RKO (cell line): ENCODE measurements at places on chromosomes 11 and 22.

DNA sequence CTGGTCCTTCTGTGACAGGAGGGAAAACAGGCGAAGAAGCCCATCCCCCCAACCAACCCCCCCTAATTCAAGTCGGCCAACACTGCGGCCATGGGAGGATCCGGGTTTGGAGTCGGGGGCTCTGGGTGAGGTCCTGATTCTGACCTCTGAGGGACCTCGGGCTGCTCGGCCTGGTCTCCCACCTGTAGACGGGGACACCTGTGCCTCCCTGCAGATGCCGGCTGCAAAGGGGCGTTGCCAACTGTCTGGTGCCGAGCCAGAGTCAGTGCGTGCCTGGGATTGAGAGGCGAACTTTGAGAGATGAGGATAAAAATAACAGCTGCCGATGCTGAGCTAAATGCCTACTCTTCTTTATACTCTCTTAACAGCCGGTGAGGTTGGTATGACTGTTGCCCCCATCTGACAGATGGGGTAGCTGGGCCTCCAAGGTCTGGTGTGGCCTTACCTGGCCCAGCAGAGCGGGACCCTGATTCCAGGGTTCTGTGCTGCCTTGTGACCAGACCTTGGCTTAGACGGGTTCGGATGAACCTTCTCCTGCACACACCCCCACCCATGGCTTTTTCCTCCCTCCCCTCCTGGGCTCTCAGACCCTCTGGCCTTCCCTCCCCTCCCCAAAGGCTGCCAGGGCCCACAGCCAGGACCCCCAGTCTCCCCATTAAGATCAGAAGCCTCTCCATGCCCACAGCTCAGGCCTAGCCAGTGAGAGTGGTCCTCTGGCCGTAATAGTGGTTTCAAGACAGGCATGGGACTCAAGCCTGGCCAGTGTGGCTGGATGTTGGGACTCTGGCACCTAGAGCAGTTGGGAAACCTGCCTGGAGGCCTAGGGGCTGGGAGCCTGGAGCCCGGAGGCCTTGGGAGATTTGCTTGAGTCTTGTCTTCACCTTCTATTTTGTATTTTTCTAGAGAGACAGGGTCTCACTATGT is 41.7 kb downstream of the KCNJ4 start:
- DNase-seq: no peak

GRCh38 chr11:88363004-88363403 is 25.5 kb upstream of the CTSC start:
- no peak for DNase-seq

DNA sequence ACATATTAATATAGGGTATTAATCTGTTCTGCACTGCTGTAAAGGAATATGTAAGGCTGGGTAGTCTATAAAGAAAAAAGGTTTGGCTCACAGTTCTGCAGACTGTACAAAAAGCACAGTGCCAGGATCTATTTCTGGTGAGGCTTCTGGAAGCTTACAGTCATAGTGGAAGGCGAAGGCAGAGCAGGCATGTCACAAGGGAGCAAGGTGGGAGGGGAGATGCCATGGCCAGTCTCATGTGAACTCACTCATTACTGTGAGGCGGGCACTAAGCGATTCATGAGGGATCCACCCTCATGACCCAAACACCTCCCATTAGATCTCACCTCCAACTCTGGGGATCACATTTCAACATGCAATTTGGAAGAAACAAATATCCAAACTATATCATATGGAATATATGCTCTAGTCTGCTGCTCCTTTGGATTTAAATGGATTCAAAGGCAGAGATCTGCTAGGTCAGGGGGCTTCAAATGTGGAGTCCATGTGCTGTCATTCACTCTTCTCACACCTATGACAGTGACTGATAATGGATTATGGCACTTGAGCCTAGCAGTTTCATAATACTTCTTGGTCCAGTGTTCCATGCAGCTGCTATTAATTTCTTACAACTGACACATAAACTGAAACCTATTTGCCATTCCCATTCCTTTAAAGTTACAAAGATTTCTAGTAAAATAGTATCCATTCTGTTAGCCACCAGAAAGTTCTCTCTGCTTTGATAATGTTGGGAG is 146.0 kb downstream of the ATG16L2 start:
- DNase-seq: no peak

DNA sequence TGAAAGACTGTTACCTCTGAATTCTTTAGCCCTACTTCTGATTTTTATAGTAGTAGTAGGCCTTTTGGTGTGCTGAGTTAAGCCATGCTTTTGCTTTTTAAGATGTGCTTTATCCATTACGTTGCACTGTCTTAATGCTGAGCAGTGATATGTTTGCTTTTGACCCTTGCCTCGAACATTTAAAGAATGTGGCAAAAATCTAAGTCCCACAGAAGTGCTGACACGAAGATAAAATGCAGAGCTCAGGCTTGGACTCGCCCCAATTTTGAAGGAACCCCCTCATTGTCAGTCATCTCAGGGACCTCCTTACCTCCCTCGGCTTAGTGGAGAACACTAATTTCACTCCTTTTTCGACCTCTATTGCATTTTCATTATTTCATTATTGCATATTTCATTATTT is 272.9 kb downstream of the DDX10 start:
- DNase-seq: no peak

- no peak for DNase-seq
Measured at GRCh38 chr11:11351042-11351586, 1.9 kb downstream of the CSNK2A3 start.

DNA sequence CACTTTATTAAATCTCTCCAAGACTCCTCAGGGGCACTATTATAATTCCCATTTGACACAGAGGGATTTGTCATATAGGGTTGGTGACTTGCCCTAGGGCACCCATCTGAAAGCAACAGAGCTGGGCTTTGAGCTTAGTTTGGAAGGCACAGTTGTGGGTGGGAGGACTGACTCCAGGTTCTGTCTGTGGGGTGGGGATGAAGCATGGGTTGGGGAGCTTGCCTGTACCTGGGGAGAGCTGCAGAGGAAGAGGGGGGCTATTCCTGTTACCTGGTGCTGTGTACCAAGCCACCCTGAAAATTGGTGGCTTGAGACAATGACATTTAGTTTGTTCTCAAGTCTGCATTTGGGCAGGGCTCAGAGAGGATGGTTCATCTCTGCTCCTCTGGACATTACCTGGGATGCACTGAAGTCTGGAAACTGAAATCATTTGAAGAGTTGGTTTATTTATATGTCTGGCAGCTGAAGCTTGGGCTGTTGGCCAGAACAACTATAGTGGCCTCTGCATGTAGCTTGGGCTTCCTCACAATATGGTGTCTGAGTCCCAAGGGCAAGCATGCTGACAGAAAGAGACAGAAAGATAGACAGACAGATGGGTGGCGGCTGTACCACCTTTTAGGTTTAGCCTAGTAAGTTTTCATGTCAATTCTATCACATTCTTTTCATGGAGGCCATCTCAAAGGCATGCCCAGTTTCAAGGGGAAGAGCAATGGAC is 44.9 kb downstream of the LRRC32 start:
- DNase-seq: no peak

DNA sequence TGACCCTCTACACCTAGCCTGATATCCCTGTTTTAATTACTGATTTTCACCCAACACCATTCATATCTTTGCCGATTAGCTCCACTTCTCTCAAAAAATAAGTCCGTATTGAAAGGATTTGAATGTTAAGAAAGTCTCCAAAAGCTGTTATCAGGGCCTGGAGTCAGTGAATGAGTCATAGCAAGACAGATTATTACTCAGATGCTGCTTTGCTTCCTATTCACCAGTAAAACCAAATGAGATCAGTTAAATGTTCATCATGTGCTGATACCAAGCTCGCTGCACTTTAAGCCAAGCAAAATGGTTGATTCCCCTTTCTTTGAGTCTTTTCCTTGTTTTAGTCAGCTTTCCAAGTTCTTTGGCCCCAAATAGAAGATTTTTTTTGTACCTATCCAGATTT is 228.4 kb downstream of the FAT3 start:
- peak; percentile 29 for DNase-seq

DNA sequence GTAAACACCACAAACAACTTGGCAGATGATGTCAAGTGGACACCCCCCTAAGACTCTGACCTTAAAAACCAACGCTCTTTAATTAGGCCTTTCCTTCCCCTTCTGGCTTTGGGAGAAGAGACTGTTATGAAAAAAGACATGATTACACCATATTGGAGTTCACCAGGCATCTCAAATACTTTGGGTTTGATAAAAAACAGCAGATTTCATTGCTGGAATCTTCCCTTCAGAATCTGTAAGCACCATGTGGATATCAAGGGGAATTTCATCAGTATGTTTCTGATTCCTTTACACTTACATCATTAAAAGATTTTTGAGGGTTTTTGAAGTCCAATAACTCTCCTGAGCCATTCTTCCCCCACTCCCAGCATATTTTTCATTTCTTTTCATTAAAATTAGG is 85.6 kb downstream of the KIRREL3 start:
- no peak for DNase-seq

DNA sequence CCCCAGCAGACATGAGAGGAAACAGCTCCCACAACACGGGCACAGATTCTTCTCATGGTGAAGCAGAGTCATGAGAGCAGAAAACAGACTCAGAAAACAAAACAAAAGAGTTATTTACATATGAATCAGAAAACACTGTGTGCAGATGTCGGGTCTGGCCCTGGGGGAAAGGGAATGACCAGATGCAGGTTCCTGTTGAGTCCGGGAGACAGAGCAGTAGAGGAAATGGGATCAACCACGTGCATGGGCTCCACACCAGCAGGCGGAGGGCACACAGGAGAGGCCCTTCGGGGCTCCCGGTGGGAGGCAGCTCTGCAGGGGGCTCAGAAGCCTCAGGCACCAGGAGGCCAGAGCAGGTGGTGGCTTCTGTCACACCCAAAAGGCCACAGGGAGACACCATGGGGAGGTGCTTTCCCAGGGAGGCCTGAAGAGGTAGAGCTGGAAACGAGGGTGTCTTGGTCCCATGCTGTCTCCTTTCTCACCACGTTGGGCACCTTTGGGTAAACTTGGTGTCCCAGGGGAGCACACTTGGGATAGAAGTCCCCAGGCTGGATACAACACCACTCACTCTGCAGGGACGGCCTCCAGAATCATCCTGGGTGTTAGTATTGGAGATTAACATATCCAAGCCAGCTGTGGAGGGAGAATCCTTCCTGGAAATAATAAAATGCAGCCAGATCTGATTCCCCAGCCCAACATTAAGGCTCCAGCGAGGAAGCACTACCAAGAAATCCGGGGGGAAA is 764.7 kb downstream of the BRD1 start:
- DNase-seq: no peak

- no peak for DNase-seq
Measured at GRCh38 chr11:67311556-67312082, 8.3 kb downstream of the SSH3 start.

DNA sequence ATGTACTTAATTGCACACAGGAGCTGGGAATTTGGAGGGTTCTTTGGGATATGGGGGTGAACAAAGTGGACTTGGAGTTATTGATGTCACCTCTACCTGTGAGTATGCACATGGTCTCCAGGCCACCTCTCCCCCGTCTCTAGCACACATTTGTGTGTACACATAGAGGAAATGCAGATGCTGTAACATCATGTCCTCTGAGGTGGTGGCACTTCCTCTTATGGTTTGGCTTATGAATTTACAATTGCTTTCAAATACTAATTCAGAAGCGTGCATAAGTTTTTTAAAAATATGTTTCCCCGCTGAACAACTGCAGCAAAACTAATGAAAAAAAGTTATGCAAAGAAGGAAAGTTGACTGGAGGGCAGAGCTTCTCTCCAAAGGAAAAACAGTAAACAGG is 152.0 kb upstream of the TENM4 start:
- DNase-seq: no peak

- peak; percentile 76 for DNase-seq
Measured at GRCh38 chr22:39482768-39483167, 19.3 kb upstream of the MIEF1 start.

- peak; percentile 30 for DNase-seq
Measured at GRCh38 chr11:37712251-37712650, 1114.2 kb upstream of the RAG2 start.

DNA sequence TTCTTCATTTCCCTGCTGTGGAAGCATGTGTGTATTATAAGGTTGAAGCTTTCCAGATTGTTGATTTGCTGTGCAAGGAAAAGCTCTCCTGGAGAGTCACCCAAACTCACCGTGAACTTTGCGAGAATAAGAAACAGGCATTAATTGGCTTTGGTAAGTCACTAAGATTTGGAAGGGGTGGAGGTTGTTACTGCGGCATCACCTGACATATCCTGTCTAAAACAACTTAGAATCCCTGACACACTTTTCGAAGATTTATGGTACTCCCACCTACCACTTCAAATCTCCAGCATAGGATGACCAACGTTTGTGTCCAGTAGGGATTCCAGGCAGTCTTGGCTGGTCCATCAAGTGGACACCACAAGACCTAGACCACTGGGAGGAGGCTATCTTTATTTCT is 518.3 kb downstream of the MN1 start:
- DNase-seq: no peak

- DNase-seq: no peak
Measured at GRCh38 chr11:105622016-105622415, 12.1 kb downstream of the GRIA4 start.

DNA sequence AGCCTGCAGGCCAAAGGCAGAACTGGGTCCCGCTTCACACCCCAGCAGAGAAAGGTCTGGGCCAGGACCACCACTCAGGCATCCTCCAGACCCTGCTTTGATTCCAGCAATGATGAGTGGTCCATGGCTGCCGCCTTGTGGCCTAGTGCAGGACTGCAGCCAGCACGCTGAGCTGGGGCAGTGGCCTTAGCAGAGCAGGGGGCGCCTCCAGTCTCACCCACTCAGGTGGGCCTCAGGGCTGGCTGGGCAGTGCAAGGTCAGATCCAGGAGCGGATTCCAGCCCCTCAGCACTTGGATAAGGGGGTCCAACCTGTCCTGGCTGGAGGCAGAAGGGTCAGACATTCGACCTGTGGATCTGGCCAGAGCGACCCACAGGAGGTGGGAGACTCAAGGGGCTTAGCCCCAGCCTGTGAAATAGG is 9.6 kb upstream of the PDE2A start:
- peak; percentile 41 for DNase-seq

DNA sequence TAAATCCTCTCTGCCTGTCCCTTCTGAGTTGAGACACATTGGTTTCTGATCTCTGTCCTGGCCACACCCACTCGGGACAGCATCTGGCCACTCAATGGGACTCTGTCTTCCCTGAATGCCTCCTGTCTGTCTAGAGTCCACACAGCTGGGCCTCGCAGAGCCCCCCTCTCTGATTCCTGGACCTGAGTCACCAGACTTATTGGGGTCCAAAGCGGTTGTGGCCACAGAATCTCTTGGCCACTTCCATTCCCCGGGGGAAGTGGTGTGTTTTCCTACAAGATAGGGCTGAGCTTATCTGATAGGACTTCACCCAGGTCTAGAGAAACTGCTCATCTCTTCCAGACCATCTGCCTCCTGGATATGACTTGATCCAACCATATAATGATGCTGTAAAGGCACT is 57.4 kb upstream of the WNT11 start:
- no peak for DNase-seq

- DNase-seq: no peak
Measured at GRCh38 chr11:132343445-132344175, 973.2 kb downstream of the NTM start.
